ENCODE measurements at places on chromosomes 7 and 10. TPM values are rescaled to one million over a fixed set of nuclear protein-coding genes. Genes with fewer than 3 reads are reported as not detected.

Gene BLNK
- total RNA-seq = not detected

Gene SFTPD
- total RNA-seq = not detected

Gene GRM8
- total RNA-seq = not detected

Gene UTF1
- not detected for total RNA-seq

Gene BHLHA15
- not detected for total RNA-seq

Gene CLDN4
- total RNA-seq = 1.7 TPM

Gene GHRHR
- total RNA-seq = not detected

Gene SLC13A1
- total RNA-seq = not detected

Gene SAMD9L
- 21.0 TPM for total RNA-seq

Gene LRRC4
- 0.33 TPM for total RNA-seq

Gene PKD2L1
- not detected for total RNA-seq

Gene PAX4
- total RNA-seq = not detected

Gene THSD7A
- total RNA-seq = 1.6 TPM

Gene SOSTDC1
- 0.15 TPM for total RNA-seq

Gene NPS
- total RNA-seq = not detected

Gene CRHR2
- not detected for total RNA-seq

Gene ANK3
- 4.5 TPM for total RNA-seq

Gene ATG9B
- total RNA-seq = under 0.01 TPM

Gene VWC2
- not detected for total RNA-seq

Gene TFPI2
- total RNA-seq = 14.5 TPM

Gene WIPF3
- total RNA-seq = under 0.01 TPM

Gene PDK4
- 0.29 TPM for total RNA-seq

Gene SLC26A3
- not detected for total RNA-seq

Gene MYH16
- total RNA-seq = not detected

Gene BCAP29
- total RNA-seq = 34.6 TPM

Gene WNT2
- total RNA-seq = 1.3 TPM

Gene FZD1
- total RNA-seq = 29.8 TPM

Gene LBX1
- total RNA-seq = not detected

Gene HIPK2
- total RNA-seq = 13.7 TPM

Gene LDB3
- total RNA-seq = not detected

Gene ANKRD1
- 2.6 TPM for total RNA-seq

Gene SYT15B
- total RNA-seq = not detected

Gene ELMO1
- total RNA-seq = 0.73 TPM

Gene ADCYAP1R1
- total RNA-seq = not detected

Gene ADAM12
- total RNA-seq = 28.8 TPM

Gene ITIH5
- total RNA-seq = 2.8 TPM

Gene ZNF722
- not detected for total RNA-seq

Data from smooth muscle cell of trachea (primary cell).